ENCODE measurements at places on chromosomes 11 and 22. TPM values are rescaled to one million over a fixed set of nuclear protein-coding genes. Genes with fewer than 3 reads are reported as not detected.

The OLFML1 gene
- polyA plus RNA-seq: 1.5 TPM

The SFI1 gene
- 4.0 TPM for polyA plus RNA-seq

The NLRP6 gene
- not detected for polyA plus RNA-seq

The GGTLC2 gene
- polyA plus RNA-seq: not detected

The OR2AT4 gene
- not detected for polyA plus RNA-seq

The APOL5 gene
- not detected for polyA plus RNA-seq

The MRGPRE gene
- polyA plus RNA-seq: not detected

The CARD18 gene
- 0.46 TPM for polyA plus RNA-seq

The FGF4 gene
- polyA plus RNA-seq: not detected

The C11orf16 gene
- polyA plus RNA-seq: not detected

The CBY1 gene
- polyA plus RNA-seq: 30.7 TPM

The SLN gene
- 12.9 TPM for polyA plus RNA-seq

The SMTNL1 gene
- not detected for polyA plus RNA-seq

The OR10D3 gene
- polyA plus RNA-seq: not detected

The NCAM1 gene
- polyA plus RNA-seq: 334 TPM

The MUC5AC gene
- polyA plus RNA-seq: not detected

The RIMBP3C gene
- not detected for polyA plus RNA-seq

The AIFM3 gene
- 3.9 TPM for polyA plus RNA-seq

The IL18 gene
- polyA plus RNA-seq: not detected

The ARHGEF17 gene
- 6.8 TPM for polyA plus RNA-seq

The RTN4R gene
- 2.7 TPM for polyA plus RNA-seq

The KDM4E gene
- not detected for polyA plus RNA-seq

The TMEM151A gene
- polyA plus RNA-seq: 8.1 TPM

The PRR5 gene
- 0.50 TPM for polyA plus RNA-seq

The AGBL2 gene
- polyA plus RNA-seq: 0.75 TPM

The CABP4 gene
- polyA plus RNA-seq: 0.52 TPM

The FOSL1 gene
- not detected for polyA plus RNA-seq

The TAF1D gene
- polyA plus RNA-seq: 64.9 TPM

The TEX54 gene
- polyA plus RNA-seq: not detected

The KRTAP5-8 gene
- polyA plus RNA-seq: not detected

The SLC6A5 gene
- 0.60 TPM for polyA plus RNA-seq

The ZNF214 gene
- 4.1 TPM for polyA plus RNA-seq

The LDHAL6A gene
- polyA plus RNA-seq: not detected

The KRTAP5-11 gene
- polyA plus RNA-seq: 2.2 TPM

The RFPL3 gene
- polyA plus RNA-seq: not detected

The KIAA1671 gene
- 3.9 TPM for polyA plus RNA-seq

The IRAG1 gene
- polyA plus RNA-seq: 1.3 TPM

The SCN2B gene
- polyA plus RNA-seq: 19.5 TPM

The TST gene
- 9.8 TPM for polyA plus RNA-seq

The IL17REL gene
- not detected for polyA plus RNA-seq

The SLC22A8 gene
- not detected for polyA plus RNA-seq

The TH gene
- polyA plus RNA-seq: not detected

The OR56A1 gene
- not detected for polyA plus RNA-seq

Measured in Purkinje cell (primary cell).